ENCODE measurements at places on chromosomes 2 and 18.

DNA sequence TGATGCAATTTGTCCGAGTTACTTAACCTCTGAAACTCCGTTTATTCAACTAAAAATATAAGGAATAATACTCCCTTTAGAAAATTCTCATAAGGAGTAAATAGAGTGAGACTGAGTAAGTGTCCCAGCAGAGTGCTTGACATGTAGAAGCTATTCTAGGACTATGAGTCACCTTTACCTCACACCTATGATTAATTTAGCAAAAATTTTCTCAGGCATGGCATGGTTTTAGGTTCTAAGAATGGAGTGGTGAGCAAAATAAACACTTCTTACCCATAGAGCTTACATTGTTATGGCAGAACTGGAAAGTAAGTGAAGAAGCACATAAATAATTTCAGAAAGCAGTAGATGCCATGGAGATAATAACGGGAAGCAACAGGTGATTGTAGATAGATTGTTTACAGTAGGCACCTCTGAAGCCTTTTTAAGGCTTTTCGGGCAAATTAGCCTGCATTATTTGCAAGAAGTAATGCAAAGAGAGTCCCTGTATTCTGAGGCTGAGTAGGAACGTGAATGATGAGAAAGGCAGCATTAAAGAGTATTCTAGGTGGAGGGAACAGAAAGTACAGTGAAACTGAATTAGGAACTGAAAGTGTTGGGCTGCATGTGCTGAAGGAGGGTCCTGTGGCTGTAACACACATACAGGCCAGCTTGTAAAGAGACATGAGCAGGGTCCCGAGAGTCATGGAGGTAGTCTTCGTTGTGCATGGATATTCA lies 209.2 kb downstream of the ZNF407 start:
- no peak for DNase-seq

DNA sequence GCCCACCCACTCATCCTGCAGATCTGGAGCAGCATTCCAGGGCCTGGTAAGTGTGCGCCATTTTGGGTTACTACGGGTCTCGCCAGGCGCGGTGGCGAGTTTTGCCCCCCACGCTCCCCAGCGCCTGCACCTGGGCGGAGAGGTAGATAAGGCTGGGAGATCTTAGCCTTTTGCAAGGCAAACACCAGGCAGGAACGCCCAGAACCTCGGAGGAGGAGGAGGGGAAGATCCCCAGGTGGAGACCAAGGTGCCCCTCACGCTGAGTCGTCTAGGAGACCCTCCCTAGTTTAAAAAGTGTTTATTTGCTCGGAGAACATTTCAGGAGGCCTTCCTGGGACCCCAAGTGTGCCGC lies 365 bp upstream of the RAMP1 start:
- no peak for DNase-seq

- DNase-seq, result no peak
Observed at GRCh38 chr18:35469725-35470124, 28.0 kb downstream of the INO80C start.

GRCh38 chr2:39419282-39420223 lies 17.5 kb downstream of the MAP4K3 start:
- no peak for DNase-seq

DNA sequence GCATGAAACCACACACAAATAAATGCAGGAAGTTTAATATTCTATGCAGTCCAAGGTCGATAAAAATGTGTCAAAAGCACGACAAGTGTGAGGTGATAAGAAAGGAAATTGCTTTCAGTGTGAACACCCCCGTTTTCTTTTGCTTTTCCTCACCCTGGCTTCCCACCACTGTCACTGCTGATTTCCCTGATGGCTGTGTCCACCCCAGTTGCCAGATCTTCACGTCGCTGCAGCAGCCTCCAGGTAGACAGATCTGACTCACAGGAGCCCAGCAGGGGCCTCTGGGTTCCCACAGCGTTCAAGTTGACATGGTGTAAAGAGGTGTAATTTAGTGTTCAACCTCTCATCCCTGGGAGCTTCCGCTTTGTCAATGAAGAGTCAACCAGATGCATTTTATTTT lies 128.0 kb upstream of the TACR1 start:
- DNase-seq, result no peak

- DNase-seq, result no peak
Observed at GRCh38 chr2:205473791-205474190, 208.5 kb upstream of the NRP2 start.

DNA sequence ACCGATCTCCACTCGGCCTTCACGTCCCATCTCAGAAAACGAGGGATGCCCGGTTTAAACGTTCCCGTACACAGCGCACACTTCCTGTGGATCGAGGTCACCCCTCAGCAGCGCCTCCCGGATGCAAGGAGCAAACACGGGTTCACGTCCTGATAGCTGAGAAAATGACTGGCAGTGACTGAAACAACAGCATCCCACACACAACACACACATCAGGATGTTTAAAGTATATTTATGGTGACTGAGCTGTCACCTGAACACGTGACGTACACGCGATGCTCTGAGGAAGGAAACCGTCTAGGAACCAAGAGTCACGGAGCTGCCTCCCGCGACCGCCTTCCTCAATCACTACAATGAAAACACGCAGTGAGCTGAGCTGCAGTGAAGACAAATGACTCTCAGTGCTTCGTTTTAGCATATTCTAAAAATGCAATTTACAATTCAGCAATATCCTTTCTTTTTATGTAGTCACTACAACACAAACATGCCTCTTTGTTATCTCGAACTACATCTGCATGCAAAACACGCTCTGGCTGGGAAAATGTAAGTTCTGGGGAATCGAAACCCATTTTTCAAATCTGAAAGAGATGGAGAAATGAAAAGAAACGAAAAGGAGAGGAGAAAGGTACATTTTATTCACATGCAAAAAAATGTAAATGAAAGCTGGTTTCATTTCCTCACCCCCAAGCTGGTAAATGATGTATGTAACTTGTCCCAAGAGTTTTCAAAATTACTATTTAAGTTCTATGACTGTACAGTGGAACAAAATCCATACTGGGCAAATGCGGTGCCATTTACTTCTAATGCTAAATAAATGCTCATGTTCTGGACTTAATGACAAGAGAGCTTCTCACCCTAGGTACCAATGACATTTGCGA lies 19.8 kb downstream of the HDAC4 start:
- no peak for DNase-seq

- no peak for DNase-seq
Observed at GRCh38 chr2:134287323-134287722, 33.5 kb downstream of the MGAT5 start.

GRCh38 chr2:81242501-81242900 lies 937.9 kb upstream of the LRRTM1 start:
- no peak for DNase-seq

- DNase-seq, result no peak
Observed at GRCh38 chr2:237894986-237895543, 35.6 kb downstream of the RAMP1 start.

- no peak for DNase-seq
Observed at GRCh38 chr2:80322311-80322920, 17.9 kb upstream of the LRRTM1 start.

GRCh38 chr2:58206785-58207184 lies 34.3 kb downstream of the FANCL start:
- no peak for DNase-seq

DNA sequence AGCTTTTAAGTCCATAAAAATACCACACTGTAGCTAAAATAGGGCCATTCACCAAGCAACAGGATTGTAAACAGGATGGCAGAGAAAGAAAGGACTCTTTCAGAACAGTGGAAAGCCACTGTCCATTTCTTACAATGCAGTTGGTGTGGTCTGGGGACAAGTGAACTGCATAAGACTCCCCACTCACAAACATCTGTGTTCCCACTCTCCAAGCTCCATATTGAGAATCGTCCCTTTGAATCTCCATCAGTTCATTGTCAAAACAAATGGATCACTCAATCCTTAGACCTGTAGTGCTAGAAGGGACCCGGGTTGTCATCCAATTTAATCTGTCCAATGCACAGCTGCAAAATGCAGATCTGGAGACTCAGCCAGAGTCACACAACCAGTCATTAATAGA lies 347.4 kb upstream of the KLHL29 start:
- DNase-seq, result peak; percentile 24

- no peak for DNase-seq
Observed at GRCh38 chr2:42446503-42447271, 47.1 kb downstream of the KCNG3 start.

DNA sequence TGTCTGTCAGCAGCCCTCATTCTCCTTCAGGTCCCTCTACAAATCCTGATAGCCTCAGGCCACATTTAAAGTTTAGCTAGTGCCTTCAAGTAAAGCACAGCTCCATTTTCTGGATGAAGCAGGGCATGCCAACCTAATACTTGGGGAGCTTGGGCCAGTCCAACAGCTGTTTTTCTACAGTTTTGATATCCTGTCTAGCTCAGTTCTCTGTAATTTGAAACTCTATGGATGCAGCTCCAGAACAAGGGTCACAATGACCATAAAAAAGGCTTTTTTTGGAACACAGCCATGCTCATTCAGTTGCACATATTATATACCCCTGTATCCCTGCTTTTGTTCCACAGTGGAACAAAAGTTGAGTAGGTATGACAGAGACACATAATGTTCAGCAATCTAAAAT lies 373.5 kb downstream of the SUCLG1 start:
- no peak for DNase-seq

DNA sequence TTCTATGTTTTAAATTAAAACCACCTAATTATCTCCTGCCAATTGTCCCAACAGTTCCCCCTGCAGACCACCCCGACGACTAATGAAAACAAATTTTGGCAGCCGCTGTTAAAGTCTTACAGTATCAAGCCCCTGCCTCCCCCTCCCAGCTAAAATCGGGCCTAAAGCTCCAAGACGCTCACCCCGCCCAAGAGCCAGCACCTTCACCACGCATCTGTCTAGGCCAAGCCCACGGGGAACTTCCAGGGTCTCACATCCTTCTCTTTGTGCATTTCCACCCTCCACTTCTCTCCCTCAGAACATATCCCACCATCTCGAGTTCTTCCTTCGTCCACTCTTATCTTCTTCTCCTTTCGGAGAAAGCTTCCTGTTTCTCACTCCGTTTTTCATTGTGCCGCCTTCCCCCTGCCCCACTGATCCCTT lies 445 bp downstream of the PRPF40A start:
- DNase-seq, result no peak

DNA sequence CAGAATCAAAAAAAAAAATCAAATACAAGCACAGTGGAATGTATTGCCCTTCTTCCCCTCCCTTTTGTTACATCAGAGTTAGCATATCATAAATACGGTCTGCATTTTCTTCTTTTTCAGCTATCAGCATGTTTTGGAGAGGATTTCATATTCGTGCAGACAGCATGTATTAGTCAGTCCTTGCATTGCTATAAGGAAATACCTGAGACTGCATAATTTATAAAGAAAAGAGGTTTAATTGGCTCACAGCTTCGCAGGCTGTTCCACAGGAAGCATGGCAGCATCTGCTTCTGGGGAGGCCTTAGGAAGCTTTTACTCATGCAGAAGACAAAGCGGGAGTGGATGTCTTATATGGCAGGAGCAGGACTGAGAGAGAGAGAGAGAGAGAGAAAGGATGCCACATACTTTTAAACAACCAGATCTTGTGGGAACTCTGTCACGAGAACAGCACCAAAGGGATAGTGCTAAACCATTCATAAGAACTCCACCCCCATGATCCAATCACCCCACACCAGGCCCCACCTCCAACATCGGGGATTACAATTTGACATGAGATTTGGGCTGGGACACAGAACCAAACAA lies 8.9 kb downstream of the IL1B start:
- no peak for DNase-seq

- no peak for DNase-seq
Observed at GRCh38 chr2:96945014-96945413, 41.4 kb downstream of the FAM178B start.

GRCh38 chr2:119422360-119423107 lies 9.1 kb upstream of the TMEM37 start:
- DNase-seq, result no peak

DNA sequence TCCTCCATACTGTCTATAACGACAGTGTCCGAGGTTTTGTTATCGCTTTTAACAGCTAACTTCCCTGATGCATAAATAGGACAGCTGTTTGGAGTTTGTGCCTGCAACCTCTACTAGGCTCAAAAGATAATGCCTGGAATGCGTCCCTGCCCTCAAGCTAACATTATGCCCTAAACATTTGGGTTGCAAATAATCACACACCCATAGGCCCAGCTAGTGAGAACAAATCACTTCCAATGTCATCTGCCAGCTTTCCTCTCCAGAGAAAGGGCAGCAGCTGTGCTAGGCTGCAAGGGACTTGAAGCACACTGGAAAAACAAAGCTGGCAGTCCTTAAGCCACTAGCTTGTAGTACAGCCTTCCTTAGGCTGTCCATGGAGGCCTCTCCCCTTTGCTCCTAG lies 201.8 kb upstream of the LYPD1 start:
- no peak for DNase-seq

GRCh38 chr18:50947899-50948298 lies 19.9 kb upstream of the ELAC1 start:
- DNase-seq, result no peak

- DNase-seq, result no peak
Observed at GRCh38 chr2:129891341-129892320, 87.8 kb upstream of the RAB6C start.

DNA sequence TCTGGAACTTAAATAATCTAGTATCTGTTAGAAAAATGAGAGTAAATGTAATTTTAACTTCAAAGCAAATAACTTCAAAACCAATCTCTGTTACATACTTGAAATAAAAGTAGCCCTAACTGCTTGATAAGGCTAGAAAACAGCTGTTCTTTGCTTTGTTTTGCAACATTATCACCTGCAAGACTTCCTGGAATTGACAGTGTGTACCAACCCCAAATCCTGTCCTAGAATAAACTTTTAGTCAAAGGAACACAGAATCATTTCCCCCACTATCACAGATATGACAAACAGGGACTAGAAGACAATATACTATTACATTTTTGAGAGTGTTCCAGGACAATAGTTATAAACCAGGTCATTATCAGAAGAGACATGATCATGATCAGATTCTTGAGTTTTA lies 105.3 kb upstream of the PGAP1 start:
- no peak for DNase-seq

DNA sequence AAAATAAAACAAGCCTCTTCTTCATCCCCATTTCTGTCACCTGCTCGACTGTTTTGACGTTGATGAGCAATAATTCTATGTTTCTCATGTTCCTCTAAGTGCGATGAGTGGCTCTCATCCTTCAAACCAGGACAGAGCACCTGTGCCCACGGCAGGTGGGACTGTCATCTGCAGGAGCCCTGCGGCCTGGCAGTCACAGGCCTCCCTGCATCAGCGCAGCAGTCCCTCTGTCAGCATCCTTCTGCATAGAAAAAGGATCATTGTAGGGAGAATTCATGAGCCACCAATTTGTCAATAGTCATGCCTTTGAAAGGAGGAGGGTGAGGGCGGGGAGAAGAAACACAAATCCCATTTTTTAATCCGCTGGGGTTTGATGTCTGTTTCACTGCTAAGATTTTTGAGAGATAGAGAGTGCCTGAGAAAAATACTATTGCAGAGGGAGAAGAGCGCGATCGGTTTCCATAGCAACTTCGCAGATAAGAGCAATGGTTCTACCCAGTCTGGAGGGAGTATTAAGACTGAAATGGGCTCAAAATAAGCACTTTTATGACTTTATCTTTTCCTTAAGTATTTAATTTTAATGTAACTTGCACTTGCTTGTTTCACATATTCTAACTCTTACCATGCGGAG lies 234.3 kb upstream of the NCKAP5 start:
- no peak for DNase-seq

- DNase-seq, result no peak
Observed at GRCh38 chr2:10668402-10669012, 21.3 kb downstream of the NOL10 start.

Data from C1 segment of cervical spinal cord (tissue), 14 donors.